GM03348 (cell line): ENCODE measurements at places on chromosomes 4 and X.

- no peak for DNase-seq
These were observed 165.8 kb upstream of the SFRP2 start for GRCh38 chr4:153954654-153955053.

DNA sequence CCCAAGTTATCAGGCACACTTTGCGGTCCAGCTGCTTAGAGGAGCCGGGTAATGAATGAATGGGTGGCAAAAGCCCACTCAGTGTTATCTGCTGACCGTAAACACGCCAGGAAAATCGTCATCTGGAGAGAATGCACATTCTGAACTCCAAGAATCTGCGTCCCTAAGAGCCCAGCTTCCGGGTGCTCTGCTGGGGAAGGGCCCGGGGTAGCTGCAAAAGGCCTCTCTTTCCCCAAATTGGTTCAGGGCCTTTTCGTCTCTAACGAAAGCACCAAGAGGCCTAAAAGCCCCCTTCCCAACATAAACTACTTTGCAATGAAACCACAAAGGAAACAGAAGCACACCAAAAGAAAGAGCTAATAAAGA, 1.6 kb upstream of the SFRP2 start:
- no peak for DNase-seq

DNA sequence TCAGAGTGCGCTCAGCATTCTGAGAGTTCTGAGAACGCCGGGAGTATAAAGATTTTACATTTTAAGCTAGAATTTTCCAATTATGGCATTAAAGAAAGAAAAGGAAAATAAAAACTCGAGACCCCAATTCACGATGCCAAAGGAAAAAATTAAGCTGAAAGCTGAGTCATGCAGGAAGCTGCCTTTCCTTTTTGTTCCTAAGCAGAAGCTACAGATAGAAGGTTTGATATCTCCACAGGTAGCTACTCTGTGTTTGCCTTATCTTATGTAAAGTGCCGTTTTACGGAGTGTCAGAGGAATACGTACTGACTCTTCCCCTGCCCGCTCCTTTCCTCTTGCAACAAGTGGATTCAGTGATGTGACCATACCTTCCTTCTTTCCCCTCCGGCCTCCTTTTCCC, 10.8 kb upstream of the SORBS2 start:
- DNase-seq: no peak

- peak; percentile 81 for DNase-seq
These were observed 17.6 kb upstream of the CC2D2A start for GRCh38 chr4:15451866-15452765.

DNA sequence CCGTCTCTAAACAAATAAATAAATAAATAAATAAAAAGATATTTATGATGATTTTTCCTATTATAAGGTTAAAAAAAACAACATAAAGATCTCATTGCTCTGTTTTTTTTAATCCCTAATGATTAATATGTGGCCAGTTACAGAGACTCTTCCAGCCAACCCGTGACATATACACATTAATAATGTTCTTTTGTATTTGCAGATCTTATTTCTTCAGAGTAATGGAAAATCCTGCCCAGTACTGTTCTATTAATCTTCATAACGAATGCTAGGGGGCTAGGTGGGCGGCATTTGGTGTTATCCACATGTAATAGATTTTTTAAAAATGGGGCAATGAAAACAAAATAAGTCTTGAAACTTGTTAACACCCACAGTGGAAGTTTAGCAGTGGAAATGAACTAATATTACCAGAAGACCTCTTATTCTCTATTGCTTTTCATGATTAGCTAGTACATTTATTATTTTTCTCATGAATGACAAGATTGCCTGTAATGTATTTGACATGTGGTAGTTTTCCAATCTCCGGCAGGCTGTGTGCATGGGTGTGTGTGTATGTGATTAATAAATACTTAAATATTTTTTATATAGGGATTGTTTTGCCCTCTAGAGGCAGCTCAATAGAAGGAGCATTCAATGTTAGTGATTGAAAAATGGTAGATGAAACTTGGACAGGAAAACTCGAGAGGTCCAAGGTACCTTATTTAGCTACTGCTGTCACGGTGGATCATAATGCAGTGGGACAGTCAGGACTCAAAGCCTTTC, 457.4 kb downstream of the IL1RAPL1 start:
- peak; percentile 3 for DNase-seq

DNA sequence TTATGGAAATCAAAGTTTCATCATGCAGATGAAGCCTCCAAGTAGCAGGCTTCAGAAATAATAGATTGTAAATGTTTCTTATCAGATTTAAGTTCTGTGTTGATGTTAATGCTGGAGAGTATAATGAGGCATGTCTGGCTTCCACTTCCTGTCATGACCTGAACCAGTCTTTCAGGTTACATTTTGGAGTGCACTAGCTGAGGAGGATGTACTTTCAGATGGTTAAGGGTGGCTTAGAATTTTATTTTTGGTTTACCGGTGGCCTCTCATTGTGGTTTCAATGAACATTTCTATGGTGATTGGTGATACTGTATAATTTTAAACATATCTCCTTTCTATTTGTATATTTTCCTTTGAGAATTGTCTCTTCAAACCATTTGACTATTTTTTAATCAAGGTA, 890.4 kb downstream of the SH3BGRL start:
- DNase-seq: no peak

- DNase-seq: peak; percentile 16
These were observed 482 bp downstream of the GSTCD start for GRCh38 chr4:105709081-105709450.

GRCh38 chr4:8910822-8911315, 39.2 kb upstream of the HMX1 start:
- DNase-seq: no peak

DNA sequence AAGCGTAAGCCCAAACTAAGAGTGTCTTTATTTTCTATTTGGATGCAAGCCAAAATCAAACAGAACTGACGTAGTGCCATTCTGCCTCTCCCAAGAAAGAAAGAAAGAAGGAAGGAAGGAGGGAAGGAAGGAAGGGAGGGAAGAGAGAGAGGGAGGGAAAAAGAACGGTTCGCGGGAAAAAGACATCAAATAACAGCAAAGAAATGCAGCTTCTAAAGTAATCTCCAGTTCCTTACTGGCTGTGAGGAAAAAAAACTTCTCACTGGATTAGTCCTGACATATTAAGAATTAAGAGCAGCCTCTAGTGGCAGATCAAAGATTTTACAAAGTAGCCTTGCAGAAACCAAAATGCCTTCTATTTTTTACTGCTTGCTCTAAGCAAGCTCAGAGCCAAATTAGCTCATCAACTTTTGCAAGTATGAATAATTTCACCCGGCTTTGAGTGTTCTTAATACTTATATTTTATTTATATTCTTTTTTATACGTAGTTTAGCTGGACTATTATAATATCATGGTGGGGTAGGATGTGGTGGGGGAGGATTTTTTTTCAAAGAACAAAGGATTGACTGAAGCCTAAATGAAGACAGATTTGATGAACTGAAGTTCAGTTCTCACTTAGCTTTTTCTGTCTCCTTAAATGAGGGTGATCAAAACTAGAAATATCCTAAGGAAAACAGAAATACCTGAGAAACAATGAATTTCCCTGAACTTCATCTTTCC, 36.6 kb downstream of the PITX2 start:
- DNase-seq: peak; percentile 87

DNA sequence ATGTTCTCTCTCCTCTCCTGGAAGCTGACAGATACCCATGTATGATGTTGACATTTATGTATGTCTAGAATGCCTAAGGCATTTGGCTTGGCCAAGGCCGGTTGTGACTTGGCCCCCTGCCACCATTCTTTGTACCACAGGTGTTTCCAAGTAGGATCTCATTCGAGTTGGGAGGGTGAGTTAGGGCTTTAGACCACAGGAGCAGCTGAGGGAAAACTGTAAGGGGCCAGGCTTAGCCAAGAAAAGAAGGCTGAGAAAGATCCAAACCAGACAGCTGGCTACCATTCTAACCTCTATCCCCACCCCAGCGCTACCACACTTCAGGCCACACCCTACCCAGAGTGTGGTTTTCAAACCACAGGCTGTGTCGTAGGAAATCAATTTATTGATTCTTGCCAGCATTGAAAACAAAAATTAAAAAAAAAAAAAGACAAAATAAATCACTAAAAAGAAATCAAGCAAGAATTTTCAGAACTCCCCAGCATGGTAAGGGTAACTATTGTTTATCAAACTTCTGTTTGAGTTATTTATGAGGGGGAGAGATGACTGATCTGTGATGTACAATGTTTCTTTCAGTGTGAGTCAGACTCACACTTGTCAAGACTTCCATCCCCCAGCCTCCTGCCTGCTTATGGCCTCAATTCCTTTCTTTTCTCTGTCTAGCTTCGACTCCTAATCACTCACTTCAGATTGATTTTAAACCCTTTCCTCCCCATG, 9.9 kb downstream of the TMSB4X start:
- peak; percentile 52 for DNase-seq

- no peak for DNase-seq
These were observed 26.2 kb downstream of the CD99 start for GRCh38 chrX:2717312-2717711.

GRCh38 chrX:40952855-40953254, 132.4 kb upstream of the USP9X start:
- peak; percentile 3 for DNase-seq

- DNase-seq: no peak
These were observed 60.7 kb upstream of the PLAC1 start for GRCh38 chrX:134718966-134719317.

DNA sequence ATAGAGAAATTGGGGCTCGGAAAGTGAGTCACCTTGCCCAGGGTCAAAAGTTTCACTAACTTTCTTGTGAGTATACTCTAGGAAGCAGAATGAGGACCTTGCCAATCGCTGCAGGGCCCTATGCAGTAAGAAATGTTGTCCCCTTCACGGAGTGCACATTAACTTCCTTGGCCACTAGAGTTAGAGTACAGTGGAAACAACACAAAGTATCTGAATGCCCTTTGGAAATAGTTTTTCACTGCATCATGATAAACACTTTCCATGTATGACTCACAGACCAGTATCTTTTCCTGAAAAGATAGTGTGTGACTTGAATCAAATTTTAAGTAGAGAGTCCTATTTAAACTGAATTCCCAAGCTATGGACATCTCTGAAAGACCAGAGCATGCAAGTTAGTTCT, 45.5 kb upstream of the STK26 start:
- no peak for DNase-seq

GRCh38 chrX:108735091-108735678, 1.2 kb downstream of the IRS4 start:
- no peak for DNase-seq

DNA sequence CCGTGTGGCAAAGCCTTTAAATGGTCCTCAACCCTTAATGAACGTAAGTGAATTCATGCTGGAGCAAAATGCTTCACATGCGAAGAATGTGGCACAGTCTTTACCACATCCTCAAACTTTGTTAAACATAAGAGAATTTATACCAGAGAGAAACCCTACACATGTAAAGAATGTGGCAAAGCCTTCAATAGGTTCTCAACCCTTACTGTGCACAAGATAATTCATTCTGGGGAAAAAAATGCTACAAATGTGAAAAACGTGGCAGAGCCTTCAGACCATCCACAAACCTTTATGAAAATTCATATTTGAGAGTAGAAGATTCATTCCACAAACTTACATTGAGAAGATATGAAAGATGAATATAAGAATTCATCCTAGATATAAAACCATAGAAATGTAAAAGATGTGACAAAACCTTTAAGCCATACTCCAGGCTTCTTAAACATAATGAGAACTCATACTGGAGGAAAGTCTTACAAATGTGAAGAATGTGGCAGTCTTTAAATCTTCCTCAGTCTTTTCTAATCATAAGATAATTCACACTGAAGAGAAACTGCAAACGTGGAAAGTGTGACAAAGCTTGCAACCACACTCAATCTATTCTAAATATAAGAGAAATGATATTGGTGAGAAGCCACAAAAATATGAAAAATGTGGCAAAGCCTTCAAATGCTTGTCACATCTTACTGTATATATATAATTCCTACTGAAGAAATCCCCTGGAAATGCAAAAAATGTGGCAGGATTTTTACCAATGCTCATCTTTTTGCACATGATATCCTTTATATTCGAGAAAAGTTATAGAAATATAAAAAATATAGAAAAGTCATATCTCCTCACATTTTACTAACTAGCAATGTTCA, 36.9 kb downstream of the ZNF141 start:
- DNase-seq: no peak

- peak; percentile 21 for DNase-seq
These were observed 24.1 kb downstream of the HPRT1 start for GRCh38 chrX:134484039-134484438.

DNA sequence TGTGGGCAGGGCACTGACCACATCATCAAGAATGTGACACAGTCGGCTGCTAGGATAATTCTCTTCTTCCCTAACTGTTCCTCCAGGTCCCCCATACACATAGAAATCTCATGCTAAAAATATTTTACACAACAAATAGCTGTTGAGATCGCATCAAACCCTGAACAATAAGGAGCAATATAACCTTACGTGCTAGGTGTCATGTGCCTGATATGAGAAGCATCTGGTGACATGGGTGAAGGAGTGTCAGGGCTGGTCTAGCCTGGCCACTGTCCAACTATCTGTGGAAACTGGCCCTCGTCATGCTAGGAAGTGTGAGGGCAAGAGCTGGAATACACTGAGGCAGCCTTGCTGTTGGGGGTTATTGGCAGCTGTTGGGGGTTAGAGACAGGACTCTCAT, 167.3 kb upstream of the PGRMC2 start:
- no peak for DNase-seq

DNA sequence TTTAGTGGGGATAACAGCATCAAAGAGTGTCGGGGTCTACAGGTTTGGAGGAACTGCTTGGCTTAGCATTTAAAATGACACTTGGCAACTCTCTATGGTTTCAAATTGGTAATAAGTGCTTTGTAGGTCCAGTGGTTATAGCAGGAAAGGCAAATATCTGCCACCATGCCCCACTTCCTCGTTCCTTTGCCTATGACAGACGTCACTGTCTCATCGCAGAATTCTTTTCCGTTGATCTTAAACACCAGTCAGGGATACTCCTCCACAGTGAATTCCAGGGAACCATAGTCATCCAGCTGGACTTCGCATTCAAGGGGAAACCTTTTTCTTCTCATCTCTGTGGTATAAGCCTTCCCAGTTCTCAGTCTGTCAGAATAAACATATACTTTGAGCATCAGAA, 319.1 kb downstream of the GPAT3 start:
- DNase-seq: peak; percentile 78

GRCh38 chr4:121256887-121257466, 92.9 kb upstream of the TNIP3 start:
- DNase-seq: no peak

DNA sequence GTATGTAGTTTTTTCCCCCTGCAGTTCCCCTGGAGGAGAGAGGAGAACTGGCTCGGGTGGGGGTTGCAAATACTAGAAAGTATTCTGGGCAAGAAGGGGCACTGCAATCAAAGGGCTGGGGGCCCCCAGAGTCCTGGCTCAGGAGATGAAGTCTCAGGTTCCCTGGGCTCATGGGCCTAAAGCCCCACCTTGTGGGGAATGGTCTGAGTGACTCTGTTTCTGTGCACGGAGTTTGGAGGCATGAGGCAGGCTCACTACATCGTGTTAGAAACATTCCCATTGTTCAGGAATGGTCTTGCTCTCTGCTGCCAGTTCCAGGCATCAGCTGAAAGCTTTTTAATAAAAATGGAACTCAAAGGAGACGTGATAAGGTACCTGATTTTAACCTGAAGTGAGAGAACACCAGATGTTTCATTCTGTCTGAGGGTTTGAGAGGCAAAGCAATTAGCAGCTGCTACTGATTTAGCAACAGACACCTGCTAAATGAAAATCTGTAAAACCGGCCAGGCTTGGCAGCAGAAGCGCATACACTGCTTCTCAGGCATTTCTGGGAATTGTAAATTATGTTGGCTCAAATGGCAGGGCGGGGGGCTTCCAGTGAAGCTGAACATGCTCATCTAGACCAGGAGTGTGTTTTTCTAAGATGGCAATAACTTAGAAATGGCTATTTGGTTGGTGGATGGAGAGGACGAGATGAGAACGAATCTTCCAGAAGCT, 122.7 kb downstream of the TMEM164 start:
- no peak for DNase-seq
